ENCODE measurements at places on chromosomes 3 and 15.
A peak's percentile ranks its signal among the peaks of the same experiment; 100 is the strongest.

DNA sequence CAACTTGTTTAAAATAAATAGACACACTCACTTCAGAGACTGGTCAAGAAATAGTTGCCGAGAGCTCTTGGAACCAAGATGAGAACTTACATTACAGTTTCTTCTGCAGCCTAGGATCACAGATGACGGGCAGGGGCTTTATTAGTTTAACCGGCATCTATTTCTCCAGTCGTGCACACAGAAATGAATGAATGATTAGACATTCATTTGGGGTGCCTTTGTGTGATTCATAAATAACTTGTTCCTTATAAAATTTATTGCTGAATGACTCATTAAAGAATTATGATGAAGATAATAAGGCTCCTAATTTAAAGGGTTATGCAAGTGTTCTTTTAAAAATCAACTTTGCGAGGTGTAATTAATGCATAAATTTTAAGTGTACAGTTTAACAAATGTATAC lies 20.8 kb downstream of the NFKBIZ start:
- H3K27me3 ChIP-seq = no peaks in the 10 kb centered on the region
- no peak overlapping the region for H3K27ac ChIP-seq
- no peak overlapping the region for H3K4me3 ChIP-seq
- H3K4me1 ChIP-seq = peaks cover 9% of the 10 kb centered on the region

DNA sequence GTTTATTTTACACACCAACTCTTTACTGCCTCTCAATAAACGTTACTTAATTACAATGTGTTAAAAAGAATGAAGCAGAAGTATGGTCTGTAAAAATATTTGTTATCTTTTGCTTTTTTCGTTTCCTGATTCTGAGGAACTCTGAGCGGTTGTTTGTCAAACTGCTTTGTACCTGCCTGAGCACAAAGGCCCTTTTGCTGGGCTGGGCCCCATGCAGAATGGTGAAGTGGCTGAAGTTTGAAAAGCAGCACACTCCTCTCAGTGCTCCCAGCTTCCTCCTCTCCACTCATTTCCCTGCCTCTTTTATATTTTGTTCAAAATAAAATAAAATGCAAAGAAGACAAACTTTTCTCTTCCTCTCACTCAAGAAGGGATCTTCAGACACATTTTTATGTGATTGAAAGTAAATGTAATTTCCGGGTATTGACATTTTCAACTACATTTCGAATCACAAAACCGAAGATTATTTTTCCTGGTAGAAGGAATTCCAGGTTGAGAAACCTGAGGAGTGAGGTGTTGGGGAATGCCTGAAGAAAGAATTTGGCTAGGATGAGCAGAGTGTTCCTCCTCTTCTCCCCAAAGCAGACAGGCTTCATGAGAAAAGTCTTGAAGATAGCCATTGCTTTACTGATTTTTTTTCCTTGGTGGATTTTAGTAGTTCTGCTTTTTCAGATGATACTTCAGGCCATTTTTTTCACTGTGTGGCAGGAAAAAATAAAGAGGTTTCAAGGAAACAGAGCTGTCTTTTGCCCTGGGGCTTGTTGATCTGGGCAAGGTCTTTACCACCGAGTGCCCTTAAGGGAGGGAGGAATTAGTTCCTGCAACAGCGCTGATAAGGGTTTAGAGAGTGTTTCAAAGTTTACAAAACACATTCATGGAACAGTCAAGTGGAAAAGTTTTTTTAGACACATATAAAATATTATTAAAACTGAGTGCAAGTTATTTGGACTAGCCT lies 229.8 kb downstream of the NFKBIZ start:
- no peaks in the 10 kb centered on the region for H3K27me3 ChIP-seq
- H3K27ac ChIP-seq = no peak overlapping the region
- DNase-seq = no peak
- H3K36me3 ChIP-seq = no peaks in the 10 kb centered on the region
- H3K4me1 ChIP-seq = no peaks in the 10 kb centered on the region

DNA sequence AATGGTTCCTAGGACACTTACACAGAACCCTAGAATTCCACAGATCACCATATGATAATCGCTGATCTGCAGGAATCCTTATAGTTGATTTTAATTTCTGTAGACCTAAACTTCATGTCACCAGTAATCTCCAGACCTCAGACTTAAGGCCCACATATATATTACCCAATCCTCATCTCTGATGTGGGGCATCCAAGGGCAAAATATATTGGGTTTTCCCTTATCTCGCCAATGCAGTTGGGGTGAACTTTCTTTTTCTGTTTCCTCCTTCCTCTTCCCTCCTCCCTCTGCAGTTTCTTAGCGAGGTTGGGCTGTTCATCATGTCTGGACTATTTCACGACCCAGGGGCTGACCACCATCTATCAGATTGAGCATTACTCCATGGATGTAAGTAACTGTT lies 230.2 kb downstream of the P3H2 start:
- H3K27me3 ChIP-seq = no peaks in the 10 kb centered on the region
- H3K36me3 ChIP-seq = no peaks in the 10 kb centered on the region
- no peak overlapping the region for H3K4me3 ChIP-seq
- H3K4me1 ChIP-seq = no peaks in the 10 kb centered on the region
- DNase-seq = no peak
- H3K27ac ChIP-seq = no peak overlapping the region

DNA sequence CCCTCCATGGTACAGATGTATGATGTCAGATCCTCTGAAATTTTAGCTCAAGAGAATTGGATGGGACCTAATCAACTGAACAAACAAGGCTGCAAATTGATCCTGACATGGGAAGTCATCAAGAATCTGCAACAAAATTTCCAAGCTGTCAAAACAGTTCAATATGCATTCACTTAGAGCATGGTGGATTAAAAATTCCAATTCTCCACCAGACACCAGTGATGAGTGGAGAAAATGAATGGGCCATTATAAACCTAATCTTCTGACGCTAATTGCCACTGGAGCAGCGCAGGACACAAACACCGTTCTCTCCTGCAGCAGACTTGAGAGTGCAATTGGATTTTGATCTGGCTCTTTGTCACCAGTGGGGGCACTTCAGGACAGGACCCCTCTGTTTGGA lies 94.2 kb downstream of the MINAR1 start:
- H3K27me3 ChIP-seq = no peaks in the 10 kb centered on the region
- H3K36me3 ChIP-seq = no peaks in the 10 kb centered on the region
- no peak overlapping the region for H3K27ac ChIP-seq
- no peaks in the 10 kb centered on the region for H3K4me1 ChIP-seq
- H3K4me3 ChIP-seq = no peak overlapping the region

- no peak overlapping the region for H3K4me3 ChIP-seq
- no peak for DNase-seq
- H3K27ac ChIP-seq = peak overlapping the region; percentile 48
- H3K27me3 ChIP-seq = no peaks in the 10 kb centered on the region
- H3K36me3 ChIP-seq = no peaks in the 10 kb centered on the region
These were observed 997.2 kb downstream of the TUSC7 start for GRCh38 chr3:117706756-117707155.
